ENCODE measurements at places on chromosomes 6 and 20.

GRCh38 chr6:116954938-116955337 is 77.9 kb downstream of the RFX6 start:
- DNase-seq: no peak

- DNase-seq: peak; percentile 91
Observed at GRCh38 chr6:27503436-27504030, 30.6 kb upstream of the ZNF184 start.

- DNase-seq: peak; percentile 80
Observed at GRCh38 chr20:62156592-62157386, 13.2 kb downstream of the SS18L1 start.

DNA sequence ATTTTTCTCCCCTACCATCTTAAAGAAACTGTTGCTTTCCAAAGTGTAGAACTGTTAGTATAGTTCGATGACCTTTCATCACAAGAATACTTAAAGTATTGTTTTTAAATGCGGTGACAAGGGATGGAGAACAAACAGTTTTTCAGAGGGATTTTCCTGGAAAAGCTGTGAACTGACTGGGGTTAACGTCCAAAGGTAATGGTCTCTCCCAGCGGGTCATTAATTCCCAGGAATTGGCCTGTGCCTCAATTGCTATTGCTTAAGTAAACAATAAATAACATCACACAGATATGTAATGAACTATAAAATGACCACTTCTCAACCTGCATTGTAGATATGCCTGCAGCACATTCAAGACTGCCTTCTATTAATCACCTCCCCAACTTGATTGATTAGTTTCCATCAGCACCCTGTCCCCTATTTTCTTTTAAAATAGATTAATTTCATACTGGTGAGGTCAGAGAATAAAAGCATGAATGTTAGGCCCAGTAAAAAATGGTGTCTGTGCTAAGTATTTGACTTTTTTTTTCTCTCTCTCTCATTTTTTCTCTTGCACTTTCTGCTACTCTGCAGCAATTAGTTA is 268.2 kb downstream of the SAMD5 start:
- no peak for DNase-seq

GRCh38 chr6:72533606-72534005 is 88.3 kb upstream of the KCNQ5 start:
- DNase-seq: no peak

DNA sequence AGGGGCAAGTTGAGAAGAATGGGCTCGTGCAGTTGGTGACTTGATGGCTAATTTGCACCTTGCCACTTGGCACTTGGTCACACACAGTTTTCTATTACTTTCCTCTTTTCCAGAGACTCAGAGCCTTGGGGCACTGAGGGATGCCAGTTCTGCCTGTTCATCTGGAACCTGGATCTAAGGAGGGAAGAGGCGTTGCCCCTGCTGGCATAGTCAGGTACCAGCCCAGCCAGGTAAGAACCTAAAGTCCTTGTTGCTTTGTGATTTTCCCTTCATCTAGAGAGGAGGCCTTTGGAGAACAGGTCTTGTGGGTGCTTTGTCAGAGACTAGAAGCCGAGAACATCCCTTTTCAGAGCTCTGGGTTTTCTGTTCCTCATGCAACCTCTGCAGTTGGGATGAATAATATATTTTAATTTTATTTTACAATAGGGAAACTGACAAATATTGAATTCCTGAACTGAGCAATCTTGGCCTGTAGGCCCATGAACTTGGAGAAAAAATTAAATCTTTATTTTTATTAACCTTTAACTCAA is 11.4 kb downstream of the SYTL3 start:
- no peak for DNase-seq

DNA sequence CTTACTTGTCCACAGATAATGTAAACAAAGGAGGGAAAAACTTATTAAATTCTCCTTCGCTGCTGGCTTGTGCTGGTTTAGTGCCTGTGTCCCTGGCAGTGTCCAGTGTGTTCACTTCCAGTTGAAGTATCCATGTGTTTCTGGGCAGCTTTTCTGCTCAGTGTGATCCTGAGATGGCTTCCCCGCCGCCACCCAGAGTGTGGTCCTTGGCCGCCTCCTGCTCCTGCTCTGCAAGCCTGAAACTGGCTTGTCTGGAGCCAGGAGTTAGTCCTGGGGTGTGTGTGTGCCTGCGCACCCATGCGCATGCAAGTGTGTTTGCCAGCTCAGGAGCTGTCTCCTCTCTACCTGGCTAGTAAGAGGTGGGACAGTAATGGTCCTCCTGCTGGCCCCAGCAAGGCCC is 7.2 kb downstream of the BTBD3 start:
- DNase-seq: no peak

DNA sequence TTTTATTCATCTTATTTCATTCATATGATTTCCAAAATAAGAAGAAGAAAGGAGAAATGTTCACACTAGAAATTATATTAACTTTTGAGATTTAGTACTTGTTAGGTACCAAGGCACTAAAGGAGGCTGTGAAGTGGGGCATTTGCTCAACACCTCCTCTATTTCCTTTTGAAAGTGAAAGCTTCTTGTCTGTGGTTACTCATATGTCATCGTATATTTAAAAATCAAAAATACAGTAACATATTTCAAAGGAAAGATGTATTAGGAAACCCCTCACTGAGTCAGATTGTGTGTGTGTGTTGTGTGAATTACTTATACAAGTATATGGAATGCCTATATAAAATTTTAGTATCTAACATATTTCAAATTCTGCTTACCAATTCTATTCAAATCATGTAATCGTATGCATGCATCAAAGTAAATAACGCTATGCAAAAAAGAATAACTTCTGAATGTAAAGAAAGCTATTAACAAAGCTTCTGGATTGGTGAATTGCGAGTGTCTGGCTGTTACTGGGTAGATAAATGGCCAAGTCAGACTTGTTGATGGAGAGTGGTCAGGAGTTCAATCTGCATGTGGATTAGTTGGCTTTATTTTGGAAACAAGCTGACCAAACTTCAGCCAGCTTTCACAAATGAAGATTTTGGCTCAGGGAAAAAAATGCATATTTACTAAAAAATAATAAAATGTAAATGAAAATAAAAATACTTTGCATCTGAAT is 70.9 kb downstream of the PACRG start:
- no peak for DNase-seq

DNA sequence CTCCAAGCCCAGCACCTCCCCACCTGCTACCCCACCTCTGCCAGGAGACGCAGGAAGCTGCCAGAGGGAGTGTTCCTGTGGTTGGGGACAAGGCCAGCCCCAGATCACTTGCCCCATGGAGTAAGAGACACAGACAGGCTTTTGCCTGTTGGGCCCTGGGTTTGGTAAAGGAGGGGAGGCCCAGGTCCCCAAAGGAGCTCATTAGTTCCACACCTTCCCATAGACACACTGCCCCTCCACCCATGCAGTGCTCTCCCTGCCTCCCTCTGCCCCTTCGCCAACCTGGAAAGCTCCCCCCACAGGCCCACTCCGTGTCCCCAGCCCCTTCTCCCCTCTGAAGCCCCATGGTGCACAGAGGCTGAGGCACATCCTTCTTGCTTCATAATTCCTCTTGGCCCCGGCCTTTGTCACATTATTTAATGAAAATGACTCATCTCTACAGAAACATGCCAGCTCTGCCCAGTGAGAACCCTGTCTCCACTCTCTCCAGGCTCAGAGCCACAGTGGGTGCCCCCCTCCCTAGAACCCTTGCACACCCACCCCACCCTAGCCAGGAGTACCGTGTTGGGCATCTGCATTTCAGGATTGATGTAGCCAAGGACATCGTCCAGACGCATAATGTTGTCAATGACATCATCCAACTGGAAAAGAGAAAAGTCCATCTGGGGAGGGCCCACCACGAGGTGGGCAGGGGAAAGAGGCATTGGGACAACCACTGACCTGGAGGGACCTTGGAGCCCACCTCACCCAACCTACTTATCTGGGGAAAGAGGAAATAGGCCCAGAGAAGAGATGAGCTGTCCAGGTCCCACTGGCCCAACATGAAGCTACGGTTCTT is 46.0 kb downstream of the TFEB start:
- DNase-seq: peak; percentile 17

DNA sequence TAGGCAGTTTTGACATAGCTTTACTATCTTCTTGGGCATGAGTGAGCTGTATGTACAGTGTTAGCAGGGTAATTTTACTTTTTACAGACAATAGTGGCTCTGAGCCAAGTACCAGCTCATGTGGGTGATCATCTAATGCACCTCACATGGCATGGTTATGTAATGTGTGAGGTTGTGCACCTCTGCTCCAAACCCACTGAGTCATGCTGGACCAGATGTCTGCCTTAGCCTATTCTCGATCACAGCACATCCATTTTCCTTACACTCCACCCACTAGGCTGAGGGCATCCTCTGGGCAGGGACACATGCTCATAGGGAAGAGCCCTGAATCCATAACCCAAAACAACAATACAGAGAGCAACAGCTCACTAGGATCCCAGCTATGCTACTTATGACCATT is 71.6 kb upstream of the FBXL4 start:
- DNase-seq: no peak

- no peak for DNase-seq
Observed at GRCh38 chr6:154471609-154472362, 38.7 kb downstream of the CNKSR3 start.

- DNase-seq: peak; percentile 41
Observed at GRCh38 chr6:163405412-163406309, 8.9 kb upstream of the QKI start.
